ENCODE measurements at places on chromosomes 7 and 10.

- DNase-seq: no peak
Measured at GRCh38 chr10:98246911-98247805, 20.8 kb downstream of the LOXL4 start.

- DNase-seq: no peak
Measured at GRCh38 chr7:83751217-83751616, 102.3 kb upstream of the SEMA3E start.

GRCh38 chr10:103198648-103199047 is 5.6 kb upstream of the NT5C2 start:
- no peak for DNase-seq

GRCh38 chr10:76278811-76279460 is 847.5 kb downstream of the LRMDA start:
- no peak for DNase-seq

GRCh38 chr7:138170959-138171703 is 94.9 kb downstream of the AKR1D1 start:
- no peak for DNase-seq

GRCh38 chr10:34437906-34438305 is 377.2 kb downstream of the PARD3 start:
- no peak for DNase-seq

DNA sequence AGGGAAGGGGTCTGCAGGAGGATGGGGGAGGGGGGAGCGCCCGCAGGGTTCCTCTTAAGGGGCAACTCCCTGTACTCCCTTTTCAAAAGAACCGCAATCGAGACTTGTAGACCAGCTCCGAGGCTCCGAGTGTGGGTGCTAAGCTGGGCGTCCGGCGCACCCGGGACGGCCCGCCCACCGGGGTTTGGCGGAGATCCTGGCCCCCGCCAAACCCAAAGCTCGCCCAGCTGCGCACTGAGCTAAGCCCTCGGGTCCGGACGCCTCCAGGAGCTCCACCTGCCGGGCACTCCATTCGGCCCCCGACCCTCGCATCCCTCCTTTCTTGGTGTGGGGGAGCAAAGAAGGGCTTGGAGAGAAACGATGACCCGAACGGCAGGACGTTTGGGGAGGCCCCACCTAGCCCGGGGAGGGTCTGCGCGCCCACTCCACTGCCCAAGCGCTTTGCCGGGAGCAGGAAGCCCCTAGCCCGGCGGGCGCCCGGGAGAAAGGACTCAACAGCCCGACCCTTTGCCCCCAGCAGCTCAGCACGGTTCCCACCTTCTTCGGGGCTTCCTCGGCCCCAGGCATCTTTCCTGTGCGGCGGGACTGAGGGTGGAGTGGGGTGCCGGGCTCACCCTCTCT is 651 bp downstream of the AFAP1L2 start:
- peak; percentile 70 for DNase-seq

- no peak for DNase-seq
Measured at GRCh38 chr10:122338609-122339441, 35.7 kb upstream of the PLEKHA1 start.

DNA sequence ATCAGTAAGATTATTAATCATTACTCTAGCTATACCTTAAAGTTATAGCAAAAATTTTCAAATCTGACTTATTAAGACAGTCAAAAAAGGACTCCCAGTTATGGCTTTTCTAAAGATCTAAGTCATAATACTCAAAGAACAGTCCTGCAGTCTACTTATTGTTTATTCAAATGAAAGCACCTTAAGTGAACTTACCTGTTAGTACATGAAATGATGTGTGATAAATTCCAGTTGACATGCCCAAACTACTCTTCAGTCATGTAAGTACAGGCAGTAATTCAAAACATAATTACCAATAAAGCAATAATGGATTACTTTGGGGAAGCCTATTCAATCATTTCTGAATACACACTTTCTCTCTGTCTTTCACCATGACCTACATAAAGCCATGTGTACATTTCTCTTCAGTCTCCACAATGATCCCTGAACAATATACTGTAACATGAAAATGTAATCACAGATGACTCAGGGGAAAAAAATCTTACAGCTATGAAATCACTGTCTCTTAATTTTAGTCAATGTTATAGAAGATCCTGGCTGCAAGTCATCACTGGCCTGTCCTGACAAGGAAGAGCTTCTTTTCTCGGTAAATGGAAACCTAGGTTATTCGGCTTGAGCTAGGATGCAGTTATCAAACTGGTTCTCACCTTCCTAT is 420.7 kb upstream of the LRRTM3 start:
- no peak for DNase-seq

DNA sequence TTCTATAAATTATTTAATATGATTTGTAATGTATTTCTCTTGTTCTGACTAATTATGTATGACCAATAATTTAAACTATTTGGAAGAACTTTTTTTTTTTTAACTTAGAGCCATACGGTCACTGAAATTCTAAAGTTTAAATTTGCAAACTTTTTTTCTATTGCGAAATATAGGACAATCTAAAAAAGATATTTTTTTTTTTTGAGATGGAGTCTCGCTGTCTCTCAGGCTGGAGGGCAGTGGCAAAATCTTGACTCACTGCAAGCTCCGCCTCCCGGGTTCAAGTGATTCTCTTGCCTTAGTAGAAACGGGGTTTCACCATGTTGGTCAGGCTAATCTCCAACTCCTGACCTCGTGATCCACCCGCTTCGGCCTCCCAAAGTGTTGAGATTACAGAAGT is 130.5 kb downstream of the CPED1 start:
- no peak for DNase-seq
